CD4-positive, alpha-beta T cell treated with Interleukin-1 beta for 1 hour (primary cell): ENCODE measurements at places on chromosomes 12 and 14.

DNA sequence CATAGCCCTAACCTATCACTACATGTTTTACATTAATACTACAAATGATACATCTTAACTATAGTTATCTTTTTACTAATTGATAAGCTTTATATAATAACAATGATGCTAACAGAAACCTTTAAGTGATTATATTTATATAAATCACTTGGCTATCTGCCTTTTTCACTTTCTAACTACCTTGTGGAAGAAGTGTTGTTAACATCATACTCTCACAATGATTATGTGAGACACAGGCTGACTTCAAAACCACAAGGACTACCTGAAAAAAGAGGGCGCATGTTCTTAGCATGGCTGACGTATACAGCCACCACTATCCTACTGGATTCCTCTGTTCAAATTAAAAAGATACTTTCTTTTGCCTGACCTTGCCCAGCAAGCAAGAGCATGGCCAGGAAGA lies 135.3 kb upstream of the SOX5 start:
- DNase-seq, result no peak

DNA sequence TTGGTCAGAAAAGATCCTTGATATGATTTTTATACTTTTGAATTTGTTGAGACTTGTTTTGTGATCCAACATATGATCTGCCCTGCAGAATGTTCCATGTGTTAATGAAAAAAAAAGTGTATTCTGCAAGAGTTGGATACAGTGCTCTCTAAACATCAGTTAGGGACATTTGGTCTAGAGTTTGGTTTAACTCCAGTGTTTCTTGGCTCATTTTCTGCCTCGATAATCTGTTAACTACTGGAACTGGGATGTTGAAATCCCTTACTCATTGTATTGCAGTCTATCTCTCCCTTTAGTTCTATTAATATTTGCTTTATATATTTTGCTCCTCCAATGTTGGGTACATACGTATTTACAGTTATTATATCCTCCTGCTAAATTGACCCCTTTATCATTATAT lies 18.3 kb upstream of the TXNRD1 start:
- no peak for DNase-seq

GRCh38 chr14:96564389-96564788 lies 62.2 kb downstream of the PAPOLA start:
- DNase-seq, result no peak

DNA sequence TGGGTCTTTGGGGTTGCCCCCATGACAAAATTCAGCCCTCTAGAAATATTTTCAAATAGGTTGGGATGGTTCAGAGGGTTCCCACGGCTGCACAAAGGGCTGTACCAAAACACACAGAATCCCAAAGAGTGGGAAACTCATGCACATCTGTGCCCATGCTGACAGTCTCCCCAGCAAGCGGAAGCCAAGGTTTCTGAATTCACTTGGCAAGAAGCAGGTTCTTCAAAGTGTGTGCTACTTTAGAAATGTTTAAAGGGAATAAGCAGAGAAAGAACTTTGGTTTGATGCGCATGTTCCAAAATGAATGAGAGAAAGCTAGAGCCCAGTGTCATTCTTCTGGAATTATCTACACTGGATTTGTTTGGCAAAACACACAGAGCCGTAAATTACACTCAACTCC lies 46.7 kb downstream of the FOXN3 start:
- no peak for DNase-seq

DNA sequence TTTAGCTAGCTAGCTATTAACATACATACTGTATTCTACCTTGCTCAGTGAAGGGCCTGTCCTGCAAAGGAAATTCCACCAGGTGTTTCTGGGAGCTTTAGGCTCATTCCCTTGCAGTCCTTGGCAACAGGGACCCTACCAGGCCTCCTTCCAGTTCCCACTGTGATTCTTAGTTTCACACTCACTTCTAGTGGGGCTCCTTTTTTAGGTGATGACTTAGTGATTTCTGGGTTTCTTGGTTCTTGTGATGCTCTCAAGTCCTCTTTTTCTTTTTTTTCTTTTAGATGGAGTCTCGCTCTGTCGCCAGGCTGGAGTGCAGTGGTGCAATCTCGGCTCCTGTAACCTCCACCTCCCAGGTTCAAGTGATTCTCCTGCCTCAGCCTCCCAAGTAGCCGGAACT lies 10.4 kb upstream of the STRN3 start:
- DNase-seq, result no peak

DNA sequence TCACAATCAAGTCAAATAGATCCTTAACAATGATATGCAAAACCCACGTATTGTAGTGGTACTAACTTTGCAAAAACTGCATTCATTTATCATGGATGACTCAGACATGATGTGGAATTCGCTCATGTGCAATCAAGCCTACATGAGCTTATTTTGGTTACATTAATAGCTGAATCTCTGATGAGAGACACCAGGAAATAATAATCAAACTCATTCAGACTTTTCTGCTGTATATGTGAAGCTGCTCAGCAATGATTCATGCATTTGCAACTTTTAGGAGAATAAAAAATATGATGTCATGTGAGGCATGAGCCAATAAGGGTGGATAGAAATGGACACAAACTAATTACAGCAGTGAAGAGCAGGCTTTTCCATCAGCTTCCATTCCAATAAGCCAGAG lies 1075.8 kb upstream of the TMEM132C start:
- no peak for DNase-seq

- no peak for DNase-seq
Observed at GRCh38 chr12:110342157-110342556, 61.1 kb downstream of the ATP2A2 start.

DNA sequence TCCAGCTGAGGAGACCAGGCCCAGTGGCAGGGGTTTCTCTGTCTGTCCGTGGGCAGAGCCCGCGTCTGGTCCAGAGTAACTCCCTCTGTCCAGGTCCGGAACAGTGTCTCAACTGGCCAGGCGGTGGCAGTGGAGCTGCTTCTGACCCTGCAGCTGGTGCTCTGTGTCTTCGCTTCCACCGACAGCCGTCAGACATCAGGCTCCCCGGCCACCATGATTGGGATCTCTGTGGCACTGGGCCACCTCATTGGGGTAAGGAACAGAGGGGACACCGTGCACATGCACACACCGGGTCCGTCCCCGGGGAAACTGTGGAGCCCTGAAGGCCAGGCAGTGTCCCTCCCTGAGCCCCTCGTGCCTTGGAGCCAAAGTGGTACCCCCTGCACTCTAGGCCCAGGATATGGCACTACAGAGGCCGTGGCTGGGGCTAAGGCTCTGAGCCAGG lies 1.5 kb downstream of the AQP6 start:
- DNase-seq, result no peak

DNA sequence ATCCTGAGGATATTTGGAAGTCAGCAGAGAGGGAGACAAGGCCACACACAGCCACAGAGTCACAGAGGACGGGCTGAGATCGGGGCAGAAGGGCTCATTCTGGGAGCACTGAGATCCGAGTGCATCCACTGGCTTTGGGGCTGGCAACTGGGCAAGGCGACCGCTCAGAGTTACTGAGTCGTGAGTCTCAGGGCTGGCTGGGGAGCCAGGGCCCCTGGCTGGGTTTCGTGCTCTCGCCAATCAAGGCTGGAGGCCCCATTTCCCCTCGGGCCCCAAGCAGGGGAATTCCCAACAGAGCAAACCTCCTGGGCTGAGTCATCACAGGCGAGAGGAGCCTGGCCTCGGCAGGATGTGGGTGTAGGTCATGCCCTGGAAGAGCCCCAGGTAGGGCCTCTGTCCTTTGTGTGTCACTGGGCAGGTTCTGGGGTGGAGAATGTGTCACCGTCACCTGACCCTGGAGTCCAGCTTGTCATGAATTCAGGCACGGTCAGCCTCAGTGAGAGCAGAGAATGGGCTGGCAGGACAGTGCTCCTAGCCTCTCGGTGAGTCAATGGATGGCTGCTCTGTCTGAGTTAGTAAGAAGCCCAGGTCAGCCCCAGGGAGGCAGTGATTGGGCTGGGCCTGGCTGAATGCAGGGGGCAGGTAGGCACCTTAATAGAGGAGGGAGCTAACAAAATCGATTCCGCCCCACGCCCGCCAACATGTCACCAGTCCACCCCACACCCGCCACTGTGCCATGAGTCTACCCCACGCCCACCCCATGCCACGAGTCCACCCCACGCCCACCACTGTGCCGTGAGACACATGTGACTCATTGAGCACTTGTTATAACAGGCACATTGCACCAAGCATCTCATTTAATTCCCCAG lies 16.9 kb downstream of the ASB2 start:
- DNase-seq, result peak; percentile 95

- no peak for DNase-seq
Observed at GRCh38 chr12:107243341-107243740, 150.0 kb upstream of the CRY1 start.

- no peak for DNase-seq
Observed at GRCh38 chr14:64656986-64657385, 47.2 kb upstream of the PLEKHG3 start.

DNA sequence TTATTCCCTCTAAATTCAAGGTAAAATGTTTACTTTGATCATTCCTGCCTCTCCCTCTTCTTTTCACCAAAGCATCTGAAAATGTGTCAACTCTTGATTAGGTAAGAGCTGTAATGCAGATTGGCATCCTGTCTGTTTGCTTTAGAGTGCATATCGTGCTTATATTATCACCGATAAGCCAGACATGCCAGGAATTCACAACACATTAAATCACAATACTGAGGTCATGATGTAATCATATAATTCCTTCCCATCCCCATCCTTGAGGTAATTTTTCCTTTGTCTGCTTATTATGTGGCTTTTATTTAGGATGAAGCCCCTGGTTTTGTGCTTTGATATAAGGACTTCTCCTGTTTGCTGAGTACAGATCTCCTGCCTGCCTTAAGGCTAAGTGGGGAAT lies 10.2 kb downstream of the DDX47 start:
- DNase-seq, result no peak

DNA sequence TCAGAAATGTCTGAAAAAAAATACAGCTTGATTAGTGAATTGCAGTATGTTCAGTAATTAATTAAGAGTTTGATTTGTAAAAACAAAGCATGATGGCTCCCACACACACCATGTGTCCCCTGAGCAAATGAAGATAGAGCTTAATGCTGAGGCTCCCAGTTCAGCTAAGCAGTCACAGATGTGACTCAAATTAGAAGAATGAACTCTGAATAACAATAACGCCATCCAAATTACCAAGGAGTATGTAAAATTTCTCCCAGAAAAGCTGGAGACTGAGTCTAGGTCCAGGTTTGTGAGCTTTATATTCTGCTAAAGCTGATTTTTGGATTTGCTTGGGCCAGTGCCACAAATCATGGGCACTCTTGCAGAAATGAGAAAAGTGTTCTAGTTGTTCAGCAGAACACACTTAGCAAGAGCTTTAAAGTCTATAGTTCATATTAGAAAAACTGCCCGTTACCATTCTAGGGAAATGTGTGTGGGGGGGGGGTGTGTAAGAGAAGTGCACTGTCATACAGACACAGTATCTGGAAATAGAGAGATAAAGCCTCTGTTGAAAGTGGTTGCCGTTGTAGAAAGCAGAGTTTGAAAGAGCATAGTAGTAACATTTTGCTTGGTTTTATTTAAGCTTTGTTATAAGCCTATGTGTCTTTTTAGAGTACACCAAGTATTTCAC lies 253.1 kb downstream of the BCAT1 start:
- DNase-seq, result no peak

DNA sequence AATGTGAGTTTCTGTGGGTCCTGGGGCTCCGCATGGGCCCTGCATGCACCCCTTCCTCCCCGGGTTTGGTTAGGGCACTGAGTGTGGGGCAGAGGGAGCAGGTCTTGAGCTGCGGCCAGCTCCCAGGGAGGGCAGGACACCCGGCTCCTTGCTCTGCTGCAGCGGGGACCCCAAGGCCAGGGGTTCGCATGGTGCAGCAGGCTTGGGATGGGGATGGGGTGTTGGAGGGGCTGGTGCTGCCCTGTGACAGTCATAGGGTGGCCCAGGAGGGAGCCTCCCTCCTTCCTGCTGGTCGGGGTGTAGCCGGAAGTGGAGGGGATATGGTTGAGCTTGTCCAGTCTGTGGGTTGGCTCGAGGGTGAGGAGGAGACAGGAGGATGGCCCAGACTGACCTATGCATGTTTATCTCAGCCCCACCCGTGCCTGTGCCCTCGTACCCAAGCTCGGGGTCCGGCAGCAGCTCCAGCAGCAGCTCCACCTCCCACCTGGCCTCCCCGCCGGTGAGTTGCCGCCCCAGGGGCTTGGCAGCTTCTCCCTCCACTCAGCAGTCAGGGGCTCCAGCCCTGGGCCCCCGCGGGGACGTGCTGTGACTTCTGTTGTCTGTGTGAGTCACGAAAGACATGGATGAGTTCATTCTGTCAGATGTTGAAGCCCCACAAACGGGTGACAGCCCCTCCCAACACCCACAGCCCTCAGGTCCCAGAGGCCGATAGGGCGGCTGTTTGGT lies 16.0 kb downstream of the ULK1 start:
- DNase-seq, result no peak

DNA sequence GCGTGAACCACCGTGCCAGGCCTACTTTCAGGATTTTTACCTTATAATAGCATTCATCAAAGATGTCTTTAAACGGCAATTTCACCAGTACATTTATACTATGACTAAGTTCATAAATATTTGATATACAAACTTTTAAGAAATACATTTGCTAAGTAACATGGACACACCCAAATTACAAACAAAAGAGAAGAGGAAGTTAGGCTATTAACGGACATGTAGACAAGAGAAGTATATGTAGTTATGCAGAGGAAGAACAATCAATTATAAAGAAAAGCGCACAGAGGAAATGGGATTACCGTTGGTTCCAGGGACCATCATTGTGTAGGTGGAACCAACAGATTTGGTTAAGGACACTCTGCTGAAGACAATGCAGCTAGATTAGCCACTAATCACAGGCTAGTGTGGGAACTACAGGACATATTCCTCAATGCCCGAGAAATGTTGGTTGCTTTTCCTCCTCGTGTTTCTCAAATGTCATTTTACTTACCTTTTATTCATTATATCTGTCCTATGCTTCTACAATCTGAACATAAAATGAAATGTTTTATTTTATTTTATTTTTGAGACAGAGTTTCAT lies 24.0 kb upstream of the PKP2 start:
- DNase-seq, result no peak

GRCh38 chr12:20339060-20339459 lies 29.3 kb upstream of the PDE3A start:
- DNase-seq, result no peak

DNA sequence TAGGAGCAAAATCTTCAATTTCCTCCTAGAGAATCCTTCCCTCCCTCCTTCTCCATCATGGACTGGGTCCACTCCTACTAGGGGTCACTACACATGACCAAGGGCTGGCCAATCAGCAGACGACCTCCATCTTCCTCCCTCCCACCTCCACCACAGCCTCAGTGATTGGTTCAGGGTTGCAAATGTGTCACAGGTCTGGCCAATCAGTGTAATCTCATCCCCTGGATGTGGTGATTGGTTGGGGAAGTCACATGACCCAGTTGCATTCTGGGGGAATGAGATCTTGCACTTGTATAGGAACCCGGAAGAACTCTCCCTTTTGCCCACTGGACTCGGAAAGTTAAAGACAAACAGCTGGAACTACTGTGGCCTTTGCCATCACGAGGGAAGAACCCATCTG lies 169.2 kb downstream of the PIWIL1 start:
- DNase-seq, result no peak

DNA sequence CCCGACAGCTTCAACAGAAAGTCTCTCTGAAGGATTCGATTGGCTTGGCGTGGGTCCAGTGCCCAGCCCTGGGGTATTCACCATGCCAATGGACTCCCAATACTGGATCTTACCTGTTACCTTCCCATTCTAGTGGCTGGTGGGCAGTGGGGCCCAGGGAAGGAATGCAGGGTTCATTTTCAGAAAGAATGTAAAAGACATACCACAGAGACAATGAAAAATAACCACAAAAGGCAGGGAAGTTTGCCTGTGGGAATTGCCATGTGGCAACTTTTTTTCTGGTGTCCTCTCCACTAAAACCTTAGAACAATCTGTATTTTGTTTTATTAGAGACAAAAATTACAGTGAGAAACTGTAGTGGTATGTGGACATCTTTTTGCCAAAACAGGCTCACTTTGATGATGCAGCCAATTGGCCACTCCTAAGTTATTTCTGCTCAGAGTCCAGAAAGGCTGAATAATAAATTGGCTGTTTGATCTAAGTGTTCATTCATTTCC lies 55.2 kb downstream of the PTGER2 start:
- DNase-seq, result no peak
